ENCODE measurements at places on chromosomes 7 and 10.

DNA sequence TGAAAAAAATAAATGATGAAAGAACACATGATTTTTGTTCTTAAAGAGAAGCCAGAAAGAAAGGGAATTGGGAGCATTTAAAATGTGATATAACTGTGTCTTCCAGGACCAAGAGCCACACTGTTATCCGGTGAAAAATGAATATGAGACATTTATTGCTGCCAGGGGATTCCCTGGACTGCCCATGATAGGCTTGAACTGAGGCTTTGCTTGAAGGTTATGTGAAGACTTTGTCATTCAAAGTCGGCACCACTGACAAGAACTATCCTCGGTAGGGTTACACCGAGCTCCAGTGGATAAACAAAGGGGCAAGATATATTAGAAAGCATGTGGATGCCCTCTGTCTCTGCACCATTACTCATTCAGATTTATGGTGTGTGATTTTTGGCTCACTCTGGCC, 125.4 kb upstream of the MINDY3 start:
- no peak for DNase-seq

GRCh38 chr10:71143170-71143569, 69.2 kb upstream of the UNC5B start:
- no peak for DNase-seq

DNA sequence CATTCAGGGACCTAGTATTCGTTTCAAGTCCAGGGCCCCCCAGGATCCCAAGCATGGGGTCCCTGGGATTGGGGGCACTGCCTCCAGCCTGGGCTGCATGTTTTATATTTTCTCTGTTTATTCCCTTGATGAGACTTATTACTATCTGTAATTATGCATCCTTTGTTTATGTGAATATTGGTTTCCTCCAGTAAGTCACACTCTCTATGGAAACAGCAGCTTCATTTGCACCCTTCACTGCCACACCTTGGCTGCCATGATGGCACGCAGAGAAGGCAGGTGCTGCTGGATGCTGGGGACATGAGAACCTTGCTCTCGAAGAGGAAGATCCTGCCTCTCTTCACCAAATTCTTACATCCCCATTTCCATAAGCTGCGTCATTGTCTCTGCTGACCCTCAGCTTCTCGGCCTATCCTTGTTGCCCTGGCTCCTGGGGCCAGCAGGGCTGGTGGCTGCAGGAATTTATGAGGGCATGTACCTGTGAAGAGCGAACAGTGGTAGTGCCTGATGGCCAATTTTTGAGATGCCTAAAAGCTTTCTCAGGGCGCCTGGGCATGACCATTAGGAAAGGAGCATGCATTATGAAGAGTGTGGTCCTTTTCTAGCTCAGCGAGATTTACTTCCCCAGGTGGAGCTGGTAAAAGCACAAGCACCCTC, 479.3 kb upstream of the KLF6 start:
- DNase-seq, result no peak

DNA sequence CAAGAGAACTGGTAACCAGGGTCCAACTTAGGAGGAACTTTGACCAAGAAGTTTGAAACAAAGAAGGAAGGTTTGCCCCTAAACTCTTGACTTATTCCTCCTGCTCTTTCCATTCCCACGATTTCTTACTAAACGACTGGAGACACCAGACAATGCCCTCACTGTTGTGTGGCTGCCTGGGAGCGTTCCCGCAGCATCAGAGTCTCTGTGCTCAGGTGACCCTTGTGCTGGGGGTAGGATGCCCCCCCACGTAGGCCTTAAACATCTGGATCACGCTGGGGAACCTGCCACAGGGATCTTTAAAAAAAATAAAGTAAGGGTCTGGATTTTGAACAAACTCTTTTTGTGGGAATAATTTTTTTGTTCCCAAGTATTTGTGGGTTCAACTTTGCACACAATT, 30.1 kb upstream of the CTBP2 start:
- no peak for DNase-seq

GRCh38 chr7:29622335-29623265, 59.0 kb downstream of the PRR15 start:
- peak; percentile 95 for DNase-seq

- DNase-seq, result peak; percentile 4
These were observed 953.3 kb downstream of the XPNPEP1 start for GRCh38 chr10:108970016-108970415.

GRCh38 chr10:11414314-11415038, 197.0 kb downstream of the USP6NL start:
- no peak for DNase-seq

- DNase-seq, result no peak
These were observed 85.3 kb upstream of the RPA3 start for GRCh38 chr7:7803715-7804178.

DNA sequence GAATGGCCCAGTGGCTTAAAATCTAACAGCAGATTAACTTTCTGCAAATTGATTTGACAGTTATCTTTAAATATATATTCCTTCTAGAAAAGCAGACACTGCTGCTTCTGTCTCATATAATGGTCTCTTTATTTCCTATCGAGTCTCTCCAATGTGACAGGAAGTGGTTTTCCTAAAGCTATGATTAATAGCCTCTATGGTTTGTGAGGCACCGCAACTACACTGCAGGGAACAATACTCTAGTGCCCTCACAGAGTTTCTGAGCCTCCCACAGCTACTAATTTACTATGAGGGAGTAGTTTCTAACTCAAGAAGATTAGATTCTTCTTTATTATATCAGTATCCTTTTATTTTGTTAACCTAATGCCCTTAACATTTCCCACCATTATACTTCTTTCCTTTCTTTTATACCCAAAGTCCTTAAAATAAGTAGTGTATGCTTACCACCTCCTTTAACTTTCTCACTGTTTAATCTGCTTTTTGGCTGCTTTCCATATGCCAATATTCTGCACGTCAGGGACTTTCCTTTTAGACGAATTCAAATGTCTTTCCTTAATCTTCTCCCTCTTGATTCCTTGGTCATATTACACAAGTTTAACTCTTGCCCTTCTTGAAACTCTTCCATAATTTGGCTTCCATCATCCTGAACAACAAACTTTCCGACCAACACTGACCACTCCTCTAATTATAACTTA, 23.8 kb upstream of the AHR start:
- DNase-seq, result peak; percentile 12

DNA sequence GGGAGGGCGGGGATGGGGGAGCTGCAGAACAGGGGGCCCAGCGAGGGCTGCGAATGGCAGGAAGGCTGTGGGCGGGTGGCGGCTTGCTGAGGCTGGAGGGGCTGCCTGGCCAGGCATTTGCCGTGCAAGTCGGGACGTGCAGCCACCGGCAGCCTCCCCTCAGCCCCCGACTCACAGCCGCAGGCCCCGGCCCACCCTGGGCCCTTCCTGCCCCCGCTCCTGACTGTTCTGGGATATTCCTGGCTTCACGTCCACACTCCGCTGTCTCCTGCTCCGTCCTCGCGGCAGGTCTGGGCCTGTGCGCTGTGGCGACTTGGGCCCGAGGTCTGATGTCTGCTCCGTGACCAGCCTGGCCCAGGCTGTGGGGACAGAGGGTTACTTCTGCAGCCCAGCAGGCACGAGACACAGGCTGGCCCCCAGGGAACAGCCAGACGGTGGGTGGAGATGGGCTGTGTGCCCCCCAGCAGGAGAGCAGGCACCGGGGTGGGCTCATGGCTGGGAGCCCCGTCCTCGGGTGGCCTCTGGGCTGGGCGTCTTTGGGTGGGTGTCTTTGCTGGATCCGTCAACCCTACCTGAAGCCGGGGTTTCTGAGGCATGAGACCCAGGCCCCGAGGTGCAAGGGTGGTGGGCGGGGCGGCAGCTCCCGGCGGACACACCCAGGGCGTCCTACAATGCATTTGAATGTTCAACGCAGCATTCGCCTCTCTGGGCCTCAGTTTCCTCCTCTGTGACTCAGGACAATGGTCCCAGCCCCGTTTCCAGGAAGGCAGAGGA, 86.5 kb downstream of the FOXL3 start:
- no peak for DNase-seq

DNA sequence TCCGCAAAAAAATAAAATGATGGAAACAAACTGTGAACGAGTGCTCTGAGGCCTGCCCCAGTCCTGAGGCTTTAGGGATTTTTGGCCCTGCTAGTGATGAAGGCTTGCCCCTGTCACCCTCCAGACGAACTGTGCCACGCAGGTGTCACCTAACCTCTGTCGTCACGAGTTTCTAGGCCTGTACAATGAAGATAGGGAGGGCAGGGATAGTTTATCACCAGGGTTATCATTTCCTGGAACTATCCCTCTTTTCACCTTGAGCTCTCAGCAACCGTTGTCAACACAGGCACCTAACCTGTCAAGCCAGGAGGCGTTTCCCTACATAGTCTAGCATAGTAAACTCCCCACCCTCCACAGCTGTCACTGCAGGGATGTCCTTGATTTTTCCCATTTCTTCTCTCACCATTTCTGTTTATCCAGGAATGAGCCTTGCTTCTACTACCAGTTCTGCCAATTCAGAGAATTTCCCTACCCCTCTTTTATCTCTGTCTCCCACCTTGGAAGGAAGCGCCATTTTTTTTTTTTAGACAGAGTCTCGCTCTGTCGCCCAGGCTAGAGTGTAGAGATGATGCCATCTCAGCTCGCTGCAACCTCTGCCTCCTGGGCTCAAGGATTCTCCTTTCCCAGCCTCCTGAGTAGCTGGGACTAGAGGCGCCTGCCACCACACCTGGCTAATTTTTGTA, 2.2 kb upstream of the ACHE start:
- DNase-seq, result no peak

DNA sequence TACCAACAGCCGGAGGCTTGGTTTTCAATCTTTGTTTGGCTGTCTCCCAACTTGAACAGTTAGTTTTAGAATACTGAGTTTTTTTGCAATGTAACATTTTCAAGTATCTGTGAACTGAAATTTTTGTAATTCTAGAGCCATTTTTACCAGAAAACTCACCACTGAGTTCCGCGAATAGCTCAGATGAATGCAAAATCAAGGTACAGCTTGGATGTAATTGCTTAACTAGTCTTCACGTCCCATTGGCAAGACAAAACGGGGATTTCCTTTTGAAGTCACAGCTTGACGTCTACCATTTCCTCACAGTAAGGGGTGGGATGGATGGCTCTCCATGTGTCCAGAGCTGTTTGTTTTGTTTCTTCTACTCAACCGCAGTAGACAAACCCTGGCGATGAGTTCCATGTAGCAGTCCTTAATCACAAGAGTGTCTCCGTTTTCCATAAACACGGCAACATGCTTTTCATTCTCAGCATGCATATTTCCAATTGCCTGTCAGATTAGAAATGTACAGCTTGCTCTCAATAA, 55.8 kb upstream of the FGFR2 start:
- DNase-seq, result no peak

DNA sequence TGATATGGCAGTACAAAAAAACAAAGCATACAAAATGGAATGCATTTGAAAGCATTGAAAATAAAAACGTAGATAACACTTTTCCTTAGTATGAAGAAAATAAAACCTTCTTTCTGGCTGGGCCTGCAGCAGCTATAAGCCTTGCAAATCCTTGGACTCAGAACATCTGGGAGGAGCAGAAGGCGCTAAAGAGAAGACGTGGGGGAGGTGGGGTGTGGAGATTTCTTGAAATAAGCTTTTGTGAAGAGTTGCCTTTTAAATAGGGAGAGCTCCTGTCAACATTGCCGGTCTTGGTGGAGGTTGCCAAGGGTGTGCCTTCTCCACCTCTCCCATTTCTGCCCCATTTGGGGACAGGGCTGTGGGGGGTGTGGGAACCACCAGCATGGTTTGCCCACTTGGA, 128.7 kb downstream of the TMEM178B start:
- no peak for DNase-seq

GRCh38 chr7:2701832-2702593, 14.0 kb downstream of the AMZ1 start:
- DNase-seq, result no peak

- no peak for DNase-seq
These were observed 56.8 kb downstream of the PARP12 start for GRCh38 chr7:140005754-140006503.

GRCh38 chr10:131760416-131761166, 140.2 kb upstream of the PPP2R2D start:
- DNase-seq, result no peak

- DNase-seq, result no peak
These were observed 9.7 kb downstream of the TBRG4 start for GRCh38 chr7:45101748-45102147.

- DNase-seq, result no peak
These were observed 2.1 kb upstream of the NDUFB8 start for GRCh38 chr10:100531761-100532160.

GRCh38 chr10:70462349-70462984, 16.1 kb upstream of the PALD1 start:
- DNase-seq, result no peak

- no peak for DNase-seq
These were observed 37.3 kb downstream of the ADRA2A start for GRCh38 chr10:111113961-111114757.

GRCh38 chr7:44277851-44278250, 47.5 kb downstream of the CAMK2B start:
- DNase-seq, result no peak

- no peak for DNase-seq
These were observed 336.0 kb upstream of the GALNT17 start for GRCh38 chr7:70795948-70796347.

- no peak for DNase-seq
These were observed 16.2 kb downstream of the CCNY start for GRCh38 chr10:35352512-35352911.

All from fibroblast of skin of left quadriceps (primary cell).